ENCODE measurements at places on chromosomes 4 and X.

DNA sequence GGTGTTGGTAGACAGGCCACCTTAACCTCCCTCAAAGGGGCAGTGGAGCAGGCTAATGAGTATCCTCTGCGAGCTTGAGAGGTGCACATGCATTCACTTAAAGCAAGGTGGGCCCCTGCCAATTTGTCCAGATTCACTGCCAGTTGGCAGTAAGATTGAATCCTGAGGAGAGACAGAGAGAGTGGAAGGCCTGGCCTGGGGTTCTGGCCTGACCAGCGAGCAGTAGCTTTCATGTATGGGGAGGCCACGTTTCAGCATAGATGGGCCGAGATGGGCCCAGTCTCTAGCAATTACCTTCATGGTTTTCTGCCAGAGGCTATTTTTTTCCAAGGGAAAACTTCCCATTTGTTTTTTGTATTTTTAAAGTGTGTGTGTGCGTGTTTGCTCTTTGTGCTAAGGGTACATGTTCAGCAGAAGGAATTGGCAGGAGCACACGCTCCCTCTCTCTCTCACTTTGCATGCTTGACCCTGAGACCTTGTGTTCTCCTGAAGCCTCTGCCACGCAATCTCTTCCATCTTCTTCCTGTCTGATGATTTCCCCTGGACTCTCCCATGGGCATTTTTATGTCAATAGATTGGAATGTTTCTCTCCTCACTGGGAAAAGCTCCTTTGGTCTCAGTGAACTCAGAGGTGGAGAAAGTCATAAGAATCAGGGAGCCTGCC is 215.8 kb upstream of the SFRP2 start:
- DNase-seq = no peak

- no peak for DNase-seq
Measured at GRCh38 chr4:125105561-125105960, 209.2 kb upstream of the FAT4 start.

GRCh38 chr4:177798161-177798560 is 355.9 kb upstream of the AGA start:
- no peak for DNase-seq

DNA sequence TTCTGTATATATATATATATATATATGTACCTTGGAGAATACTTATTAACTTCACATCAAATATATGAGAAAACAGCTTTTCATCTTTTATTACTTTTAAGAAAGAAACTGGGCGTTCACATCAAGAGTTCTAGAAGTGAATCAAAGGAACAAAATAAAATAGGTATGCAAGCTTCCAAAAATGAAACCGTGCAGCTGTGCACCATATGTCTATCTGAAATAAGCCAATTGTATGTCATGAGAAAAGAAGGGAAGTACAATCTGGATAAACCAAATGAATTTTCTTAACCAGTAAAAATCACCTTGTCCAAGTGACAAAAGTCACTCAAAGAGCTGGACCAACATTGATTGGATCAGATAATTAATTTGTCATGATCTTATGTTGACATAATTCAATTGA is 405.4 kb upstream of the TECRL start:
- DNase-seq = no peak

DNA sequence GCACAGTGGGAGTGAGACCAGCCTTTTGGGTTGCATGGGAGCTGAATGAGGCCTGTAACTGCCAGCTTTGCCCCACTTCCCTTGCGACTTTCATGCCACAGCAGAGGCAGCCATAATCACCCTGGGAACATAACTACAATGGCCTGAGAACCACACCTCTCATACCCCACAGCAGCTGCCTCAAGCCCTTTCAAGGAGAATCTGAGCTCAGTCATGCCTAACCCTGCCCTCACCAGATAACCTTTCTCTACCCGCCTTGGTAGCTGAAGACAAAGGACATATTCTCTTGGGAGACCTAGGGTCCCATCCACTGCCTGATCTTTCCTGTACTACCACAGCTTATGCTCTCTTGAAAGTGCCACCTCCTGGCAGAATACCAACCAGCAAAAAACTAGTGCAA is 599.9 kb upstream of the IGFBP7 start:
- no peak for DNase-seq

DNA sequence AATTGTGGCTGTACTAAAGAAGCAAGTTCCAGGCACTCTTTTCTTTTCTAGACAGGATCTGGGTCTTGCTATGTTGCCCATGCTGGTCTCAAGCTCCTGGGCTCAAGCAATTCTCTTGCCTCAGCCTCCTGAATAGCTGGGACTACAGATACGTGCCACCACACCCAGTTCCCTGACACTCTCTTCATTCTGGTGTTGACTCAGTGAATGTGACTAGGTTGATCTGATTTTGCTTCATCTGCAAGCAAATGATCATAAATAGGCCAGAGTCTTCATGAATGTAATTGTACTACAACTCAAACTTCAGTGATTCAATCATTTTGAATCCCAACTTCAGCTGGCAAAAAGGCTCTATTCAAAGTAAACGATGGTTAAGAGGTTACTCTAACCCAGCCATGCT is 78.5 kb downstream of the APBB2 start:
- no peak for DNase-seq

DNA sequence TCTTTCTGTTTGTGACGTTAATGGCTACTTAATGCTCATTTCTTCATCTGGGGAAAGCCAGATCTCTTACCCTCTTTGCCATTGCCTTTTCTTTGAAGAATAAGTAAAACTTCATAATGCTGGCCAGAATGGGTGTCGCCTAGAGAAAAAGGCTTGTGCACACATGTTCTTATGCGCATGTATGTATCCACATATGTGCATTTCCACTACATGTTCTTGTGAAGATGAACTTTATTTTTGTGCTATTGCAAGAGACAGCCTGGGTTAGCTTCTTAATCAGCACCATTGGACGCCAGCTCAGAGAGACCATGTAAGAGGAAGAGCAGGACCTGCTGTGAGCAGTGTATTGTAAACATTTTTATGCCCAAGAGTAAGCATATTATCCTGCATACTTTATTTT is 178.7 kb downstream of the SPRY1 start:
- DNase-seq = no peak

DNA sequence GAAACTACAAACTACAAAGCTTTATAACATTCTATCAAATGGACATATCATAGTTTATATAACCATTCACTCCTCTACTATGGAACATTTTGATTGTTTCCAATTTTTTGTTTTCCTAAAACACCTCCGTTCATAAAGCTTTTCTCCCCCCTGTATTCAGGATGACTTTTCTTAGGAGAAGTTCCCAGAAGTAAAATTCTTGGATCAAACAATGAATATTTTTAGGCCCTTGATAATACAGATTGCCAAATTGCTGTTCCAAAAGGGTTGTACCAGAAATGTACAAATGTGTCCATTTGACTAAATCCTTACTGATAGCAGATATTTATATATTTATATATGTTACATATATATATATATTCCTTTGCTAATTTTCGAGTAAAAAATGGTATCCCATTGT is 77.8 kb downstream of the GPC3 start:
- DNase-seq = no peak

DNA sequence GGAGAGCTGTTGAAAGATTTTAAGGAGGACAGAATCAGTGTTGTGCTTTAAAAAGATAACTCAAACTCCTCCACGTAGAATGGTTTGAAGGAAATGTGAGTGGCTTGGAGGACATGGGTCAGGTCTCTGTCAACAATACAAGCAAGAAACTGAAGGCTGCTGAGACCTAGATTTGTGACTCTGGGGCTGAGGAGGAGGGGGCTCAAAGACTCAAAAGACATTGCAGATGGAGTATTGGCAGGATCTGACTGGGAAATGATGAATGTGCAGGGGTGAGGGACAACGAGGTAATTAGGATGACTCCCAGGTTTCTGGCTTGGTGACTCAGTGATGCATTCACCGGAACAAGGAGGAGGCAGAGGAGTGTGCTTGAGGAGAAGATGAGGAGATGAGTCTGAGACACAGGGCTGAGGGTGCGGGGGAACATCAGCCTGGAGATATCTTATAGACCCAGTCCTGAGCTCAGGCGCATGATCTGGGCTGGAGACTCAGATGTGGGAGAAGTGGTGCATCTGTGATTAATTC is 3.3 kb upstream of the RPS4X start:
- DNase-seq = no peak

- no peak for DNase-seq
Measured at GRCh38 chr4:154231806-154232478, 259.7 kb downstream of the DCHS2 start.

- no peak for DNase-seq
Measured at GRCh38 chr4:54093324-54094240, 6.4 kb upstream of the GSX2 start.

DNA sequence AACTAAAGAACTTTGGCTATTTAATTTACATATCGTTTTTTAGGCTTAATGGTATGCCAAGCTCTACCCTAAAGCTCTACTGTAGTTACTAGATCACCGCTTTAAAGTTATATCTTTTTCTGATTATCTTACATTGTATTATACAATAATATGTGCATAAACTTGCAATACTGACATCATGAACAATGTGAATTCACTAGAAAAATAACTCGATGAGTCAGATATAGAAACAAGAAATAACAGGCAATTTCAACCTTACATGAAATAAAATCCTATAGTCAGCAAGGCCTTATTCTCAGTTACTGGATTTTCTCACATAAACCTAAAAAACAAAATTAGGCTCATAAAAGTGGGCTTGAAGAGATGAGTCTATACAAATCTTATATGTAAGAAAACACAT is 32.5 kb downstream of the PDGFC start:
- no peak for DNase-seq

GRCh38 chrX:152428596-152428995 is 22.5 kb downstream of the GABRA3 start:
- no peak for DNase-seq

DNA sequence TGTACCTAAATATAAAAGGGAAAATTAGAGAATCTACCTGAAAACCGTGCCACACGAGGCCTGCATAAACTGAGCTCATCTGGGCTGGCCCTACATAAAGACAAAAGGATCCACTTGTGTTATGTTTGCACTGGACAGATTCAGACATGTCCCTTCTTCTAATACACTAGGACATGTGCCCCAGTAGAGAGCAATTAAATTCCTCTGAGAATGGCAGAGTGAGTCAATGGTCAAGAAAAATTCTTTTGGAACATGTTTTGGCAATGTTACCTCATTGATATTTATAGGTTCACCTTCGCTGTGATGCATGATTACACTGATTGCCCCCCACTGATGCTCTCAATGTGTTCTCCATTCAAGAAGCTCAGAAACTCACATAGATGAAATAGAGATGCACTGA is 95.2 kb downstream of the MANBA start:
- no peak for DNase-seq

DNA sequence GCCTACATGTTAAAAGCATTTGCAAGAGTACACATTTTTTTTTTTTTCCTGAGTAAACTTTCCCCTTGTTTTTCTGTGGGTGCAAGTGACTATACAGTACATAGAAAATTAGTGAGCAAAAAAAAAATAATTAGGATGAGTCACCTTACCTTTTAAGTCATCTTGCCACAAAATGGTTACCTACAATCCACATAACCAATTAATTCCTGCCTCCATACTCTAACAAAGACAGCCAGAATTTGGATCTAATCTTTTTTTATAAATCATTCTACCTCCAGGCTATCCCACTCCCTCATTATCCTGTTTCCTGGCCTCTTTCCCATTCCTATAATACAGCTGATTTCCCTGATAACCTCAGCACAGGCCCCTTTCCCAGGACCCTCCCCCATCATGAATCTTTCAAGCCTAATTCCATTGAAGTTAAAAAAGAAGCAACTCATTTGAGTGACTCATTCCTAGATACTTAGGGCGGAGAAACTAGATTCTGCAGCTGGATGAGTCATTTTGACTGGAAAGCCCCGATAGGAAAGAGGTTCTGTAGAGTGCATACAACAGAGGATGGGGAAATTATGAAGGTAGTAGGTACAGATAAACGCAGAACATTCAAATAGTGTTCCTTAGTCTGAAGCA is 128.2 kb downstream of the C4orf51 start:
- DNase-seq = no peak

DNA sequence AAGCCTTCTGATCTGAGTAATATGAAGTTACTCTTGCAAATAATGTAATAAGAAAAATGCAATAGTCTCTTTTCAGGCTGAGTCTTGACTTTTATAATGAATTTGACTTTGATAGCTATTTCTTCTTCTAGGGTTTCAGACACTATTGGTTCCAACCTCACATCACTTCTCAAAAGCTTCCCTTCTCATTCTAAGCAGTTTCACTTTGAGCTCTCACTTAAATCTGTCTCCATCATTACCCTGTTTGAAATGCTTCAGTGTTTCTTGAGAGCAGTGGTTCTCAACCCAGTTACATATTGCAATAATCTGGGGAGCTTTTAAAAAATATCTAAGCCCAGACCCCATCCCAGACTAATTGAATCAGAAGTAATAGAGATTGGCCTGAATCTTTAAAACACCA is 40.5 kb upstream of the BMP2K start:
- no peak for DNase-seq

DNA sequence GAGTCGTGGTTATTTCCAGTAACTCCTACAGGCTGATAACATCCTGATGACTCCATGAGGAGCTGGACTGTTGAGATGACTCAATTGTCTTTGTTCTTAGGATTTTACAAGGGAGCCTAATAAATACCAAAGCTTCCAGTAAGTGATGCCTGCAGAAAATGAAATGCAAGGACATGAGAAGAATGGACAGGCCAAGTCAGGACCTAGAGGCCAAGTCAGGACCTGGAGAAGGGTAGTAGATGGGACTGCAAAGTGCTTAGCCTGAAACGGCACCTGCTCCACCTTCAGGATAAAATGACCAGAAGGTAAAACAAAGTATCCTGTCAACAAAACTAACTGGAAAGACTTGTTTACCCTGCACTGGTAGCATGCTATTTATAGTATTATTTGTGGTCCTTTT is 6.4 kb upstream of the SLC10A6 start:
- no peak for DNase-seq

DNA sequence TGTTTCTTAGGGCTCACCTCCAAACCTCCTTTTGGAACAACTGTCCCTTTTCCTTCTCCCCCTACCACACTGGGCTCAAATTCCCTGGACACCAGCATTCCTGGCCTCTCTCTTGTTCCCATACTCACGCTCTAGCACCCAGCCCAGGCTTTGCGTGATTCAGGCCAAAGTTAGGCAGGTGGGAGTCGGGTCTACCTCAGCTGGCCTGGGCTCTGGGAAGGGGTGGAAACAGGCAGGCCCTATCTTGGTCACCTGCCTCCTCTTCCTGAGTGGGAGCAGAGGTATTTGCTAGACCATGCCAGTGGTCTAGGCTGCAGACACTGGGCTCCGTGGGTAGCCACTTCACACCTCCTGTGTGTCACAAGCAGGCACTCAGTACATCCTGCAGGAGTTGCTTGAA is 211.1 kb upstream of the MAMLD1 start:
- DNase-seq = no peak

DNA sequence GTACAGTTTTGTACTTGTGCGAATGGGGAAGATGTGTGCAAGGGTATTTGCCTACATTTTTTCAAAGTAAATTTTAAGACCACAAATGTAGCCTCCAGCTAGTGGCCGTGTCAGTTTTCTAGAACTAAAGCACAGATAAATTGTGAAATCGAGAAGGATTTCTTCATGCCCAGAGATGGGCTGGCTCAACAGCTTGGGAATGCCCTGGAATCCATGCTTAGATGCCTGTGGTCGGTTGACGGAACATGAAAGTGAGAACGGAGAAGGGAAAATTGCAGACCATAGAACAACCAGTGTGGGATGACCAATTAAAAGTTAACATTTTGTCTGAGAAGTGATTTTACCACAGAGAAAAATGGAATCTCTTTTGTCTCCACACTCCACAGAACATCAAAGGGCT is 73.2 kb upstream of the VCX2 start:
- DNase-seq = no peak

Measured in KBM-7 (cell line).